ENCODE measurements at places on chromosomes 5 and 9.

- DNase-seq: no peak
Measured at GRCh38 chr5:86371061-86371460, 246.7 kb upstream of the COX7C start.

- no peak for DNase-seq
Measured at GRCh38 chr9:100277166-100277979, 75.4 kb downstream of the TEX10 start.

DNA sequence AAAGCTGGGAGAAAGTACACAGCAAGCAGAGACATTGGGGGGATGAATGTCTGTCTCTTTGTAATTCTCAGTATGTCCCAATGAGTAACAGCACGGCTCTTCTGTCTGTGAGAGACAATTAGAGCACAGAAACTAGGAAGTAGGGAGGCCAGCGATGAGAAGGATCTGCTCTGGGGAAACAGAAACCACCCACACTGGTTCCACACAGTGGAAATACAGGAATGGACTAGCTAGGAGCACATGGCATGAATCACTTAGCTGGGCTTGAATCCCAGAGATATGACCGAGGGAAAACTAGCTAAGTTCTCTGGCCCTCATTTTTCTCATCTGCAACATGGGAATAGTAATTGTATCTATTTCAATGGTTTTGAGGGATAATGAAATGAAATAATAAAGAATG lies 895.9 kb downstream of the TLE4 start:
- DNase-seq: no peak

DNA sequence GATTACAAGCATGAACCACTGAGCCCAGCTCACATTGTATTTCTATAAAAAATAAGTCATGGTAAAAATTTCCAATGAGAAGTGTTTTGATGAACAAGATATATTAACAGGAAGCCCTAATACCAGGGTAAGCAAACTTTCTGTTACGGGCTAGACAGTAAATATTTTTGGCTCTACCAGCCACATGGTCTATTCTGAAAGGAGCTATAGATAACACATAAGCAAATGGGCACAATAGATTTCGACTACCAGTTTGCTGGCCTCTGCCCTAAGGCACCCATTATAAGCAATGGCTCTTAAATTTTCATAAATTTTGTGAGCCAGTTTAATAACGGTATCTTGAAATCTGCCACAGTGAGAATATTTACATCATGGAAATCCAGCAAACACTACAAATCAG lies 8.1 kb downstream of the UBQLN1 start:
- no peak for DNase-seq

DNA sequence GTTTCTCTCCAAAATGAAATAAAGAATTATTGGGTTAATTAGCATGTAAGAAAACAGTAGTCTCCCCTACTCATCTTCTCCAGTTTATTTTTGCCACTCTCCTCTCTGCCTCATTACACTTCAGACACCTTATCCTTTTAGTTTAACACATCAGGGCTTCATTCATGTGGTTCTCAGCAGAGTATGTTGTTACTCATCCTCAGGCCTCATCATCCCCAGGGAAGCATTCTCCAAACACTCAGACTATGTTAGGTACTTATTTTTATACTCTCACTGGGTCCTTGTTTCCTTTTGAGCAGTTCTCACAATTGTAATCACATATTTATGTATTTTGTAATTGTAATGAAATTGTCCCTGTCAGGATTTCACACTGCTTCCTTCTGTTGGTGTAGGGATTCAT lies 470.5 kb downstream of the PDE4D start:
- DNase-seq: no peak

DNA sequence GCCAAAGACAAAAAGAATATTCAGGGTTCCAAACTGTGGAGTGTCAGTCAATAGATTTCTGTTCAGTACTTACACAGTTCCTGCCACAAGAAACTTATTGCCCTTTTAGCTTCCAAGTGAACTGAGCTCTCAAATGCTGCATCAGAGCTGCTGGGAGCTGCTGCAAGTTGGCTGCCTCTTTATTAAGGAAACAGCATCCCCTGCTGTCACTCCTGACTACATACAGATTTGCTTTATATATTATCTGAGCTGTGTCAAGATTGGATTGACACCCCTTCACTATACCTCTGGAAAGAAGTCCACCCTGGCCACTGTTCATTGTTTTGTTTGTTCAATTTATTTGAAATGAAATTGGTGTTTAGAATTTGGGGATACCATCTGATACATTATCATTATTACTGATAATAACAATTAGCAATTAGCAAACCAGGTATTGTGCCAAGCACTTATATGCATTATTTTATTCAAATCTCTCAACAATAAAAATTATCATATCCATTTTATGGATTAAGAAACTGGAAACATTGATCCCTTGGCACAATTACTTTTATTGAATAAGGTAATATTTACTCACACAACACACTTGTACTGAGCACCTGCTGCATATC lies 16.4 kb upstream of the C5orf58 start:
- no peak for DNase-seq

- no peak for DNase-seq
Measured at GRCh38 chr5:135013947-135014570, 20.0 kb downstream of the PITX1 start.

DNA sequence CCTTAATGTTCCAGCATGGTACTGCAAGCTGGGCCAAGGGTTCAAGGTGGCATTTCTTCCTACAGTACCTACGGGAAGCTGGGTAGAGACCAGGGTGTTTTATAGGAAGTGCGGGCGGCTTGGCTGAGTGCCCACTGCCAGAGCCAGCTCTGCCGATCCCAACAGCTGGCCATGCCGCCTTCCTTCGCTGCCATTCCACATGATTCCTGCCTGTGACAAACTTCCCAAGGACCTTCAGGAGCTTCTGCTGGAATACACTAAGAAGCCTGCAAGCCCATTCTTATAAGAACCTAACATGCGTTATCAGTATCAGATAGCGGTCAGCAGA lies 22.0 kb downstream of the MYO10 start:
- DNase-seq: no peak

GRCh38 chr9:35660966-35661415 lies 2.9 kb downstream of the CCDC107 start:
- DNase-seq: no peak
